ENCODE measurements at places on chromosomes 5 and 9.

GRCh38 chr9:127865645-127866464 lies 11.4 kb upstream of the ENG start:
- peaks cover 56% of the 10 kb centered on the region for H3K4me1 ChIP-seq
- peak overlapping the region; percentile 88 for H3K27ac ChIP-seq

DNA sequence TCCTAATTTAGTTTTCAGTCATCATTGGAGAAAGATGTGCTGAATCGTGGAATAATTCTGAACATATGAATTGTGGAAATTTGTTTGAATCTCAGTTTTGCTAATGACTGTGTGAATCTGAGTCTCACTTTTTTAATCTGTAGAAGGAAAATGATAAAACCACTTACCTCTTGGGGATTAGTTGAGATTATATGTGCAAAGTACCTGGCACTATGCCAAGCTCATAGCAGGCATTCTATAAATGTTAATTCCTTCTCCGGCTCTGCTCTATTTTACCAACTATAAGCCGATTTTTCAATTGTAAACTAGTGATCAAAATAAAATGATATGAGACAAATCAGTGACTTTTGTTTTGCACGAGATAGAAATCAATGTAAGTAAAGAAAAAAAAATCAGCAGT lies 290.8 kb downstream of the TRPM3 start:
- H3K27ac ChIP-seq = no peak overlapping the region
- no peaks in the 10 kb centered on the region for H3K36me3 ChIP-seq
- no peak for DNase-seq
- H3K27me3 ChIP-seq = no peaks in the 10 kb centered on the region
- H3K4me3 ChIP-seq = no peak overlapping the region

GRCh38 chr5:159911349-159911748 lies 4.9 kb upstream of the ADRA1B start:
- peaks cover 15% of the 10 kb centered on the region for H3K4me1 ChIP-seq
- no peak for DNase-seq
- no peak overlapping the region for H3K4me3 ChIP-seq
- H3K36me3 ChIP-seq = no peaks in the 10 kb centered on the region

GRCh38 chr5:96986450-96986849 lies 50.6 kb downstream of the LNPEP start:
- no peak for DNase-seq
- peaks cover 39% of the 10 kb centered on the region for H3K36me3 ChIP-seq
- no peaks in the 10 kb centered on the region for H3K27me3 ChIP-seq

GRCh38 chr5:107403228-107403953 lies 267.3 kb downstream of the EFNA5 start:
- no peak for DNase-seq
- no peaks in the 10 kb centered on the region for H3K27me3 ChIP-seq
- no peak overlapping the region for H3K4me3 ChIP-seq

GRCh38 chr5:144202726-144203125 lies 32.1 kb downstream of the KCTD16 start:
- no peaks in the 10 kb centered on the region for H3K4me1 ChIP-seq
- no peak overlapping the region for H3K4me3 ChIP-seq
- H3K27ac ChIP-seq = no peak overlapping the region
- no peaks in the 10 kb centered on the region for H3K36me3 ChIP-seq
- H3K27me3 ChIP-seq = no peaks in the 10 kb centered on the region

- no peak overlapping the region for H3K4me3 ChIP-seq
- H3K36me3 ChIP-seq = no peaks in the 10 kb centered on the region
- no peak for DNase-seq
- H3K27me3 ChIP-seq = no peaks in the 10 kb centered on the region
Observed at GRCh38 chr5:16952968-16953671, 17.0 kb upstream of the MYO10 start.

DNA sequence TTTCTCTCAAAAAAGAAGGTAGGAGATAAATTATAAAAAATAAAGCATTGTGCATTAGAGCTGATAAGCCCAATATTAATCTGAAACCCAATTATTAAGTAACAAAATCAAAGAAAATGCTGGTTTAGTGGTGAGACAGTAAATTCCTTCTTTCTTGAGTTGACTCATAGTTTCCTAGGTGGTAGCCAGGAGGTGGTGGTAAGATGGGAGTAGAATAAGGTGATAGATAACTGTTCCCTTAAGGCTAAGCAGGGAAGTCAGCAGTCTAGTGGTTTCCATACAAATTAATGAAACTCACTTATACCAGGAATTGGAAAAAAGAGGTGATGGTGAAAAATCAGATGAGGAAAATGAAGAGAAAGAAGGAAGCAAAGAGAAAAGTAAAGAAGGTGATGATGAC lies 23.2 kb downstream of the LYSMD3 start:
- no peaks in the 10 kb centered on the region for H3K27me3 ChIP-seq
- no peak overlapping the region for H3K27ac ChIP-seq
- H3K4me1 ChIP-seq = no peaks in the 10 kb centered on the region
- no peaks in the 10 kb centered on the region for H3K36me3 ChIP-seq
- no peak for DNase-seq

DNA sequence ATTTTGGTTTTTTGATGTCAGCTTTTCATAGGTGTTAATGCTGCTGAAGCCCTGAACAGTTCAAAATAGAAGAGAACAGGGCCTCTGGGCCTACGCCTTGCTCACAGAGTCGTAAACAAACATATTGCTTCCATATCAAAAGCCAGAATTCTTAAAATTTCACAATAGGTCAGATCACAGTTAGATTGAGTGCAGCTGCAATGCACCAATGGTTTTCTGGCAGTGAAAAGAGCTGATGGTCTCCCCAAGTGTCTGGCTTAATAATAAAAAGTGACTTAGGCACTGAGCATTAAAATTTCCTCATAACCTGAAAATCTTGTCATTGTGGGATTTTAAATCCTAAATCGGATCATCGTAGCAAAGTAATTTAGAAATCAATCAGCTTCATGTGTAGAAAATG lies 493.0 kb downstream of the CAAP1 start:
- DNase-seq = no peak
- no peaks in the 10 kb centered on the region for H3K36me3 ChIP-seq
- no peak overlapping the region for H3K27ac ChIP-seq
- no peaks in the 10 kb centered on the region for H3K27me3 ChIP-seq
- H3K4me1 ChIP-seq = no peaks in the 10 kb centered on the region

DNA sequence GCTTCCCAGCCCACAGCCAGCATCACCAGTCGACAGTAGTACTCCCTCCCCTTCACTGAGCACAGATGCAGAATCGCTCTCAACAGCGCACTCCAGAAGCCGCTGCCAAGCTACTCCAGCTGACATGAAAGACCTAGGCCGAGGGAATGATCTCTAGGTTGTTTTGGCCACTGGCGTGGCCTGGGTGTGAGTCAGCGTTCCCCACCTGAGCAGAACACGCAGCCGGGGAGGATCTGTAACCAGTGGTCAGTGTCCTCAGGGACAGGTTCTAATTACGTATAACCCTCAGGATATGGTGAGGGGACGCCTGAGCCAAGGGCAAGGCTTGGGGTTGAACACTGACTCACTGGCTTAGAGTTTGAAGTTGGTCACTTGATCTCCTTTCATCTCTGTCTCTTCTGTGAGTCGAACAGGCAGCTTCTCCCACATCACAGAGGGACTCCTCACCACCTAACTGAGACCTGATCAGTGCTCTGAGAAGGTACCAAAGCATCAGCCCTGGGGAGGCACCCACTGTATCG lies 76.9 kb upstream of the IL17B start:
- no peaks in the 10 kb centered on the region for H3K27me3 ChIP-seq
- no peaks in the 10 kb centered on the region for H3K36me3 ChIP-seq
- DNase-seq = peak; percentile 89
- no peaks in the 10 kb centered on the region for H3K4me1 ChIP-seq

DNA sequence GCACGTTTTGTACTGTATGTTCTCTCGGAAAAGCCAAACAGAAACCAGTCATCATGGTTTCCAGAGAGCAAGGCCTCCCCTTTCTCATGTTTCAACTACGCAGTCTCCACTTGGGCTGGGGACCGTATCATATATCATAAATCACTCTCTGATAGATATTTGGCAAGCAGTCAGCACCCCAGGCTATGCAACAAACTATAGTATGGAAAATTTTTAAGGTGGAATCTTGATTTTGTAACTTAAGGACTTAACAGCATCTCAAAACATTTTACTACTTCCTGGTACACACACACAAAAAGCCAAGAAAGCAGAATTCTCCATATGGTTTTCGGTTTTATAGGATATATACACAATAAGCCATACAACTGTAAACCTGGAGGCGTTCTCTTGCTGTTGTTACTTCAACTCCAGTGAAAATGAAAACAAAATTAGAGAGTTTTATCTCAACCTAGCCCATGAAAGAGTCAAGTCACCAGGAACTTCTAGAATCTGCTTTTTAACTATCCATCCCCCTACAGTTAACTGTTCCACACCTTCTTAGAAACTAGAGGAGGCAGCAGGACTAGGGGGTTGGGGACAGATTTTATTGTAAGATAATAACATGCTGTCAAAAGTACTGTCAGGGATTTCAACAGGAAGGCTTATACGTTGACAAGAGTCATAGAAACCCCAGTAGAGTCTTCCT lies 283.4 kb downstream of the NFIB start:
- no peak for DNase-seq
- H3K27ac ChIP-seq = peak overlapping the region; percentile 74
- no peaks in the 10 kb centered on the region for H3K27me3 ChIP-seq
- H3K4me1 ChIP-seq = peaks cover 45% of the 10 kb centered on the region

- H3K4me1 ChIP-seq = no peaks in the 10 kb centered on the region
- no peak overlapping the region for H3K4me3 ChIP-seq
- no peaks in the 10 kb centered on the region for H3K36me3 ChIP-seq
- H3K27me3 ChIP-seq = no peaks in the 10 kb centered on the region
- no peak overlapping the region for H3K27ac ChIP-seq
- DNase-seq = no peak
Observed at GRCh38 chr9:36053971-36054370, 17.3 kb downstream of the RECK start.

DNA sequence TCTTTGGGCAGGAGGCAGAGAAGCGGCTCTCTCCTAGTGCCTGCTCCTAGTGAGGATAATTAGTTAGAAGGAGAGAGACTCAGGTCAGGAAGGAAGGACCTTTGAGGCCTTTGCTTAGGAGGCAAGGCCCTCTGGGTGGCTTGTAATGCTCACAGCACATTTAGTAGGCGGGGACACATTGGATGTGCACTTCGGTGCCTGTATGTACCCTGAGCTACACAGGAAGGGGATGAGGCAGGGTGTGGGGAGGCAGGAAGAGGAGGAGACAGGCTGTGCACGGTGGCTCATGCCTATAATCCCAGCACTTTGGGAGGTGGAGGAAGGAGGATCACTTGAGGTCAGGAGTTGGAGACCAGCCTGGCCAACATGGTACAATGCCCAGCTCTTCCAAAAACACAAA lies 7.2 kb upstream of the LCN2 start:
- H3K4me1 ChIP-seq = no peaks in the 10 kb centered on the region
- no peak overlapping the region for H3K27ac ChIP-seq
- no peak overlapping the region for H3K4me3 ChIP-seq
- H3K27me3 ChIP-seq = no peaks in the 10 kb centered on the region
- DNase-seq = no peak
- no peaks in the 10 kb centered on the region for H3K36me3 ChIP-seq

GRCh38 chr9:108579757-108580439 lies 275.9 kb downstream of the ACTL7B start:
- H3K27ac ChIP-seq = no peak overlapping the region
- H3K27me3 ChIP-seq = no peaks in the 10 kb centered on the region
- no peaks in the 10 kb centered on the region for H3K4me1 ChIP-seq
- no peaks in the 10 kb centered on the region for H3K36me3 ChIP-seq
- DNase-seq = no peak

- no peaks in the 10 kb centered on the region for H3K27me3 ChIP-seq
- DNase-seq = no peak
- H3K36me3 ChIP-seq = no peaks in the 10 kb centered on the region
Observed at GRCh38 chr9:98432960-98433359, 177.5 kb upstream of the TBC1D2 start.

- H3K36me3 ChIP-seq = no peaks in the 10 kb centered on the region
- H3K4me1 ChIP-seq = no peaks in the 10 kb centered on the region
- no peak overlapping the region for H3K4me3 ChIP-seq
- no peak overlapping the region for H3K27ac ChIP-seq
- H3K27me3 ChIP-seq = no peaks in the 10 kb centered on the region
- DNase-seq = no peak
Observed at GRCh38 chr5:36528588-36528987, 77.8 kb upstream of the SLC1A3 start.

GRCh38 chr9:36268007-36268427 lies 9.8 kb upstream of the GNE start:
- no peaks in the 10 kb centered on the region for H3K4me1 ChIP-seq
- no peaks in the 10 kb centered on the region for H3K36me3 ChIP-seq
- no peak overlapping the region for H3K4me3 ChIP-seq
- DNase-seq = no peak

- no peaks in the 10 kb centered on the region for H3K27me3 ChIP-seq
- DNase-seq = no peak
- H3K27ac ChIP-seq = no peak overlapping the region
- H3K4me3 ChIP-seq = no peak overlapping the region
- H3K4me1 ChIP-seq = peaks cover 31% of the 10 kb centered on the region
- no peaks in the 10 kb centered on the region for H3K36me3 ChIP-seq
Observed at GRCh38 chr5:32445831-32446614, 1.5 kb upstream of the ZFR start.

- H3K27me3 ChIP-seq = no peaks in the 10 kb centered on the region
- no peaks in the 10 kb centered on the region for H3K36me3 ChIP-seq
- no peak overlapping the region for H3K4me3 ChIP-seq
- DNase-seq = no peak
Observed at GRCh38 chr5:59596586-59597350, 296.8 kb downstream of the PDE4D start.

GRCh38 chr9:85425153-85425611 lies 316.6 kb downstream of the AGTPBP1 start:
- H3K27me3 ChIP-seq = no peaks in the 10 kb centered on the region
- no peak overlapping the region for H3K27ac ChIP-seq
- no peak overlapping the region for H3K4me3 ChIP-seq
- H3K36me3 ChIP-seq = no peaks in the 10 kb centered on the region

DNA sequence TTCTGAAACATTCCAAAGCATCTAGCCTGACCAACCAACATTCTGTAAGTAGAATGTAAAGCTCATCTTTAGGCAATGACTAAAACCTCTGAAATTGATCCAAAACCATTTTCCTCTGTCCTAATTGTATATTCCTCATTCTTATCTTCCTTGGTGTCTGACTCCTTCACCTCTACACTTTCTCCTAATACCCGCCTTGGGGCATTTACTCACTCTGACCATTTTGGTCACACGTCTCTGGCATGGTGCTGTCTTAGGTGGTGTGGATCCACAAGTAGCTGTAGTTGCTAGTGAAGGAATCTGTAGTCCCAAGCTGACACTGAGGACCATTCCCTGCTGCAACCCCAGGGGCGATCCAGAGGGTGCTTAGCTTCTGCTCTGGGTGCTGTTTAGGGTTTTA lies 40.8 kb upstream of the LMNB1 start:
- no peak for DNase-seq
- no peaks in the 10 kb centered on the region for H3K27me3 ChIP-seq
- H3K4me1 ChIP-seq = no peaks in the 10 kb centered on the region

GRCh38 chr5:143427122-143427735 lies 23.7 kb upstream of the NR3C1 start:
- H3K27me3 ChIP-seq = no peaks in the 10 kb centered on the region
- H3K4me1 ChIP-seq = no peaks in the 10 kb centered on the region
- no peaks in the 10 kb centered on the region for H3K36me3 ChIP-seq
- no peak for DNase-seq
- no peak overlapping the region for H3K4me3 ChIP-seq

Measured in right atrium auricular region (tissue), 2 donors.